ENCODE measurements at places on chromosomes 6 and 20.

DNA sequence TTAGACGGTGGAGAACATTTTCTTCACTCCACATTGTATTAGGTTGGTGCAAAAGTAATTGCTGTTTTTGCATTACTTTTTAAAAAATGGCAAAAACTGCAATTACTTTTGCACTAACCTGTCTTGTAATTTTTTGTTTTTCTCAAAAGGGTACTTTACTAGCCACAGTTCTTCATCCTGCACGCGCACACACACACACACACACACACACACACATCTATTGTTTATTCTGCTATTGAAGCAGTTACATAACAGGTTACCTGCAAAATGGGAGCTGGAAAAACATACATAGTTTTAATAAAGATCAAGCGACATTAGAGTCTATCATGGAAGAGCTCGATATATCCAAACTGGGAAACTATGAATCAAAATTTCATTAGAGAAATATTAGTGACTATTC lies 235.2 kb downstream of the SIM1 start:
- DNase-seq: no peak

DNA sequence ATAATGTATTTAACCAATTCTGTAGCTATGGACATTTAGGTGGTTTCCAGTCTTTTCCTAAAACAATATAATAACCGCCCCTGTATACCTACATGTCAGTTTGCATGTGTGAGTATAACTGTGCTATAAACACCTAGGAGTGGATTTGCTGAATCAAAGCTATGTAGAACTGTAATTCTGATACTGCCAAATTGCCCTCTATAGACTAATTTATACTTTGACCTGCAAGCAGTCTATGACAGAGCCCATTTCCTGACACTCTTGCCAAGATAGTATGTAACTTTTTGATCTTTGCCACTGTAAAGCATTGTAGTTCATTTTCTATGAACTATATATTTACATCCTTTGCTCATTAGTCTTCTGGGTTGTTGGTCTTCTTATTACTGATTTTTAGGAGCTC lies 19.5 kb downstream of the FERMT1 start:
- no peak for DNase-seq

GRCh38 chr6:168827586-168827871 lies 386.5 kb downstream of the SMOC2 start:
- no peak for DNase-seq

GRCh38 chr20:53579266-53579580 lies 14.4 kb downstream of the ZNF217 start:
- DNase-seq: no peak

GRCh38 chr6:47854971-47855370 lies 73.1 kb downstream of the OPN5 start:
- no peak for DNase-seq

- no peak for DNase-seq
Observed at GRCh38 chr20:33746325-33746998, 14.7 kb downstream of the ZNF341 start.

DNA sequence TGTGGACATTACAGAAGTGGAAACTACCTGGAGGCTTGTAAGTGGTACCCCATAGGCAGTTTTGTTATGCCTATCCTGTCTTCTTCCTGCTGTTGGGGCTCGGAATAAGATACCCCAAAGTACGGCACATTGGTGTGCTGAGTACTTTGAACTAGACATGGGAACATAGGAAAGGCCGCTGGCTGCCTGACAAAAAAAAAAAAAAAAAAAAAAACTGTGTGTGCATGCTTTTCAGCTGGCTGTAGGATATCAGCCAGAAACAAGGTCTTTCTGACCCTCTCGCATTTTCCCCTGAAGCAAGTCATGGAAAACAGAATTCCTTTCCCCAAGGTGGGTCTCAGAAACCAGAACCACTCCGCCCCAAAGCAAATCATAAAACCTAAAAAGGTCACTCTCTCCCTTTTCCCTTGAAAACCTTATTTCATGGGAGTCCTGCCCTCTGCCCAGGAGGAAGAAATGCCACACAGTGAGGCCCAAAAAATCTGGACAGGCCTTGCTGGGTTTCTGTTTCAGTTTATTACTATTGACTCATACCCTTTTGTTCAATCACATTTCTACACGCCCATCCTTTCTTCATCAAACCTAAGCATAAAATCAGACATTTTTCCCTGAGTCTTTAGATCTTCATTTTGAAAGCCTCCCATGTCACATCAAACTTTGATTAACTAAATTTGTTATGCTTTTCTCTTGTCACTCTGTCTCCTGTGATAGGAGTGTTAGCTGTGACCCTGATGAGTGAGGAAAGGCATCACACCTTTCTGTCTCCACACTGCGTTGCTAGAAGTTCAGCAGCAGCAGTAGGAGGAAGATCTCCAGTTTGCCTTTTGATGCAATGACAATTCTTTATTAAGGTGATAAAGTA lies 17.2 kb downstream of the SLC2A12 start:
- DNase-seq: no peak

DNA sequence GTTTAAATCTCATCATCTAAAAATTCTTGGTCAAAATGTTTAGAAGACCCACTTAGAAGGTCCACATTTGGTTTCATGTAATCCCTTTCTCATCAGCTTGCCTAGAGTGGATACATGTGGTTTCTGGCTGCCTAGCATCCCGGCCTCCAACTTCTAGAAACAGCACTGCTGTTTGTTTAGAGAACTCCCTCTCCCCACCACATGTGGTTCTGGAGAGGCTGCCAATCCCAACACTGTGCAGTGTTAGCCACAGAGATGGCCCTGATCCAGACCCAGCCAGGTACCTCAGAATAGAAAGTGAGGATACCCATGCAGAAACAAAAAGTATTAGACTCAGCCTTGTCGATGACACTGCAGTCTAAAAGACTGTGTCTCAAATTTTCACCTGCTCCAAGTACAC lies 241.8 kb downstream of the BCKDHB start:
- no peak for DNase-seq

- DNase-seq: no peak
Observed at GRCh38 chr20:64254571-64255360, 782 bp upstream of the PCMTD2 start.

GRCh38 chr6:116412270-116412669 lies 41.5 kb downstream of the DSE start:
- no peak for DNase-seq

DNA sequence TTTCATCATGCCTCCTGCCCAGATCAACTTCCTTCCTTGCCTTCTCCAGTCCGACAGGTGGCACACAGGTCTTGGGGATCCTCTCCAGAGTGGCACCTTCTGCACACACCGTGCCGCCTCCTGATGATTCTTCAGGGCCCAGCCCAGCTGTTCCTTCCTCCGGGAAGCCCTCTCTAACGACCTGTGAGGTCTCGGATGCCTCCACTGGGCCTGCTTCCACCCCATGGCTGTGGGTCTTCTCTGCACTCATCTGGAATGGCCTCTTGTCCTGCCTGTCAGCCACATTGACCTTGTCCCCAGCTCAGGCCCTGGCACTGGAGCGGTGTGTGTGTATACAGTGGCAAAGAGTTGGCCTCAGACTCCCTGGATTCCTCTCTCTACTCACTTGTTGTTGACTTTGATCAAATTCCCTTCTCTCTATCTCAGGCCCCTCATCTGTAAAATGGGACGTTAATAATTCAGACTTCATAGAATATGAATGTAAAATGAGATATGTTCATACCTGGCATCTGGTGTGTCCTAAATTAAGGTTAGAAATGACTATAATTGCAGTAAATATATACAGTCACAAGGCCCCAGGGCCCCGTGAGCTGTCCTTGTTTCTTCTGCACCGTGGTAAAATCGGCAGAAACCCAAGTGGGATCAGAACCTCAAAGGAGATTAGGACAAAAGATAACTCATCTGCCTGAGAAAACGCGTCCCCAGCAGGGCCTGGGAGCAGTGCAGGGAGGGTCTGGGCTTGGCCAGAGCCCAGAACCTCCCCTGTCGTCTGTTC lies 1.5 kb downstream of the FAM210B start:
- DNase-seq: no peak

DNA sequence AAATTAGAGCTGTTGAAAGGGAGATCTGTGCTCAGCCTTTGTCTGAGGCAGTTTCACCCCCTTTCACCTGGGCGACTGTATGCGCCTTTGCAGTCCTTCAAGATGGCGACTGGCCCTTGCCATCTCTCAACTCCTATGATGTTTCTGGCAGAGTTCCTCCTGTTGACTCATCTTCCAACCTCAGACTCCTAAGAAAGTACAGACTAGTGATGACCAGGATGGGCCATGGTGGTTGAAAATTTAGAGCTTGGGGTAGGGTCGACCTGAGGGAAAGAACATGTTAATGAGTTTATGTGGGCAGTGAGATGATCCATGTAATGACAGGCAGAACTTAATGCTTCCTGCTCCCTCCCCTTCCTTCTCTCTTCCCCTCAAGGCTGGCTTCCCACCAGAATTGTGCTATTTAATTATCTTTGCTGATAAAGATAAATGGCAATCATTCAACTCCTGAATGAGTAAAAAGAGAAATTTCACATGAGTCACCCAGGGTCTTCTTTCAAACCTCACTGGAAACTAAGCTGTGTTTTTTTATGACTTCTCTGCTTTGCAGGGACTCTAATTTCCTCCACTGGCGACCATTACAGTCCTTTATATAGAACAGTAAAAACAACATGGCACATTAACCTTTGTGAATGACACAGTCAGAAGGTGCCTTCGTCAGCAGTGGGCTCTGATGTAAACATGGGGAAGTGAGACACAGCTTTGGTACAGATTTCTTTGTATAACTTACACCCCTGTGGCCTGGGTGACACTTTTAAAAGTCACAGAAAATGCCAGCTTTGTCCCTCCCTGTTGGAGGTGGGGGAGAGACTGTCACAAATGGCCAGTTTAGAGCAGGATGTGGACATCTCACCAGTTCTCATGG lies 103.5 kb downstream of the SCP2D1 start:
- DNase-seq: no peak

DNA sequence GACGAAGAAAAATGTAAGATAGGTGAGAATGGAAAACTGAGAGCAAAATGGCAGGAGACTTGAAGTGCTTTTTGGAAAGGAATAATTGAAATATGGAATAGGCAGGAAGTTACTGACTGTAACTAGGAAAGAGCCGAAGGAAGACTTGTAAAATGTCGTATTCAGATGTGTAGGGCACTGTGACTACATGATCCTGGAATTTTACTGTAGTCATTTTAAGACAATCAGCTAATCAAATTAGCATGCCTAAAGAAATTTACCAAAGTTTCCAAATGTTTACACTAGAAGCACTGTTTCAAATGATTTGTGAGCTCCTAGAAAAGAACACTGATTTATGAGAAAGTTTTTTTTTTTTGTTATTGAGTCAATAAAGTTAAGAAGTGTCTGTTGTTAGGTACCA lies 21.2 kb upstream of the ADIG start:
- no peak for DNase-seq

GRCh38 chr6:38161331-38161730 lies 341.8 kb downstream of the ZFAND3 start:
- DNase-seq: no peak

DNA sequence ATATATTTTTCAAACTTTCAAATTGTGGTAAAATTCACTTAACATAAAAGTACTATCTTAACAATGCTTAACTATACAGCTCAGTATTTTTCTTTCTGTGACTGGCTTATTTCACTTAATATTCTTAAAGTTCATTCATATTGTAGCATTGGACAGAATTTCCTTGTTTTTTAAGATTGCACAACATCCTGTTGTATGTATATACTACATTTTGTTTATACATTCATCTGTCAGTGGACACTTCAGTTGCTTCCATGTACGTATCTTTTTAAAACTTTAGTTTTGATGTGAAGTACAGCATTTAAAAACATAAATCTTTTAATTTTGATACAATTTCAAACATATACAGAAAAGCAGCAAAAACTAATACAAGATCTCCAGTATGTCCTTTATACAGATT lies 220.7 kb downstream of the ZFAND3 start:
- no peak for DNase-seq

- peak; percentile 47 for DNase-seq
Observed at GRCh38 chr6:36907781-36908180, 22.0 kb downstream of the C6orf89 start.

DNA sequence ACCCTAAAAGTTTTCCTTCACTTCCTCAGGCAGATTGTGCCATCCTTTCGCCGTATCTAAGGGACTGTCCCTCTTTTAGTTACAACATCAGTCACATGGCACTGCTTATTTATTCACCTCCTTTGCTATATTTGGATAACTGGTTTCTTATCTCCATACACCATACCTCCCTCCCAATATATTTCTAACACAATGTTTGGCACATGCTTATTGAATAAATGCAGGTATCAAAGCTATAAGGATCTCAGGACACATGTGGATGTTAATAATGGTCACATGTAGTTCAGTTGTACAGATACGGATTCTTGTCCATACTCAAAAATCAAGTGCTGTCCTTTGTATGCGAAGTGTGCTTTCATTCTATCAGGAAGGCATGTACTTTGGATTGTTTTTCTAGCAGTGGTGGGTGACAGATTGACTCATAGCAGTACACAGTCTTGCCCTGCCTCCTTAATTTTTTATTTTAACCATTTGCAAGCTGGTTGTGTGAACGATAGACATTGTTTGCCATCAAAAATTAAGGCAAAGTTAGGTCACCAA lies 407.1 kb upstream of the RUNX2 start:
- no peak for DNase-seq

DNA sequence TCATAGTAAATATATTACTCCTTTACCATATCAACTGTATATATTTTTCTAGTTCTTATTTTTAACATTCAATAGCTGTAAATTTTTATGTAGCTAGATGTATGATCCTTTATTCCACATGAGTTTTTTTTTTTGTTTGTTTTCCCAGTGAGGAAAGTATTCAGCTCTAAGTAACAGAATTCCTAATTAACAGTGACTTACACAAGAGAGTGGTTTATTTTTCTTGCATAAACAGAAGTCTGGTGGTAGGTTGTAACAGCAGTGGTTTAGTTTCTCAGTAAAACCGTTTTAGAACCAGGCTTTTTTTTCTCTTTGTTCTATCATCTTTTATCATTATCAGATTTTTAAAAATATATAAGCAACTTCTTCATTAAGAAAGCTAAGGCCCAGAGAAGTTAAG lies 116.9 kb upstream of the FLRT3 start:
- DNase-seq: no peak

GRCh38 chr6:139990026-139990686 lies 615.7 kb upstream of the CITED2 start:
- no peak for DNase-seq

- no peak for DNase-seq
Observed at GRCh38 chr6:161736781-161737292, 463.0 kb upstream of the AGPAT4 start.

- no peak for DNase-seq
Observed at GRCh38 chr6:66986940-66987339, 1279.9 kb upstream of the EYS start.

DNA sequence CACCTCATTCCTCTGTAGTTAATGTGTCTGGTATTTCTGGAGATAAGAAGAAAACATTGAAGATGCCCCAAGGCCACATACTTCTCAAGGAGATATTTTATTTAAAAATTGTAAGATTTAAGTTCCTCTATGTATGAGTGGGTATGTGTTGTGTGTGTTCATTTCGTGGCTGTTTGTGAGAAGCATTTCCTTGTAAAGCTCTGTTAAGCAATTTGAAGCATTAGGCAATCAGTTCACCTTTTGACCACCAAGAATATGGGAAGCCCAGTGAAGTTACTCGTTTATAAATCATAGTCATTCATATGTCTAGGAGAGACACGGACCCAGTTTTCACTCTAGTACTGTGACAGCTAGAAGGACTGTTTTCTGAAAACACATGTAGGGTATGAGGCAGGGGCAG lies 717.6 kb upstream of the MAP3K7 start:
- no peak for DNase-seq
